ENCODE measurements at places on chromosomes 11 and 22. TPM values are rescaled to one million over a fixed set of nuclear protein-coding genes. Genes with fewer than 3 reads are reported as not detected.

Gene CDC42EP2
- 3.7 TPM for total RNA-seq

DNA sequence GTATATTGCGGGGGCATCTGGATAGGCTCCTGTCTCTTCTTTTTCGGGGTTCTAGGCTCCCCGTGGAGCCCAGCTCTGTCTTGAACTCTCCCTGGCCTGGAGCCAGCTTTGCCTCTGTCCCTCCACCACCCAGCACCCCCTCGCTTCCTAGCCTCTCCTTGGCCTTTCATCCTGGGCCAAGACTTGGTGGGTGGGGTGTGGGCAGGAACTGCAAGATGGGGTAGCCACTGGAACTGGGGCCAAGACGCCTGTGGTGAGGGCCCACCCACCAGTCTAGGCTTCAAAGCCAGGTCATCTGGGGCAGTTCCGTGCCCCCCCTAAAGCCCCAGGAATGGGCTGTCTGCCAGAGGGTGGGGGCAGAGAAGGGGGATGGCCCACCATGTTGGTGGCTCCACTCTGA lies 1.7 kb upstream of the CRYBB1 start:
- no peak for DNase-seq

DNA sequence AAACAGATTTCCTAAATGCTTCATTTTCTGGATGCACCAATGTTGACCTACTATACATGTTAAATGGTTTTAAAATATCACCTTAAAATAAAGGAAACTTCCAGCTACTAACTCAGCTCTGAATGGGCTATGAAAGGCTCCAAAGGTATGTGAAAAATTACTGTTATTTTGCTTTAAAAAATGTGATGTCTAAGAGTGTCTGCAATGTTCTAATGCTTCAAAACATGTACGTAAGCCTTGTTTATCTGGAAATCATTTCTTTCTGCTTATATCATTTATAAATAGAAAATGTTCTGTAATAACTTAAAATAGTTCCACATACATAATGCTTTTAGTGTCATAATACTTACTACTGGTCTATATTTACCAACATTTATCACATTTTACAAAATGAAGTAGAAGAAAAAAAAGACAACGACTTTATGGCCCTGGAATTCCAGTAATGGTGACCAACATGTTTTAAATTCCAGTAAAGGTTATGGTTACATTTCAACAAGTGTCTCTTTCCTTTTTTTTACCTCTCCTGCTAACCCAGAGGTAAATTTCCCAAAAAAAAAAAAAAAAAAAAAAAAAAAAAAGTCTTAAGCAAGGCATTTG lies 2.5 kb downstream of the BDNF start:
- DNase-seq, result no peak

GRCh38 chr11:68399916-68400315 lies 60.6 kb upstream of the PPP6R3 start:
- DNase-seq, result no peak
